AG04450 (cell line): ENCODE measurements at places on chromosomes 4 and X. TPM values are rescaled to one million over a fixed set of nuclear protein-coding genes. Genes with fewer than 3 reads are reported as not detected.

GRCh38 chrX:153454901-153455550, 9.2 kb upstream of the TREX2 start:
- no peak for DNase-seq

- no peak for DNase-seq
Measured at GRCh38 chrX:39820938-39821708, 276.6 kb downstream of the BCOR start.

The MBNL3 gene
- 1.1 and 1.2 TPM in 2 replicates for polyA plus RNA-seq

DNA sequence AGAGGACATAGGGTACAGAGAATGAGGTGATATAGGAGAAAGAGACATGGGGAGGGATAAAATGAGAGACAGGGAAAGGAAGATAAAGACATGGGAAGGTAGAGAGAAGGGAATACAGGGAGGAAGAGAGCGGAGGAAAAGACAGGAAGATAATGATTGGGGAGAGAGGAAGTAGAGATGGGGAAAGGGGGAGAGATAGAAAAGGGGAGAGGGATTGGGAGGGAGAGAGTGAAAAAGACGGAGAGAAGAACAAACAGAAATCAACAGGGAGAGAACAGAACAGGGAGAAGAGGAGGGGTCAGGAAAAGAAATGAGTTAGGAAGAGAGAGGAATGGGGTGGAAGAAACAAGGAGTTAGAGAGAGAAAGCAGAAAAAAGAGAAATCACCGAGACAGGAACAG, 4.6 kb downstream of the GRIPAP1 start:
- DNase-seq, result no peak

DNA sequence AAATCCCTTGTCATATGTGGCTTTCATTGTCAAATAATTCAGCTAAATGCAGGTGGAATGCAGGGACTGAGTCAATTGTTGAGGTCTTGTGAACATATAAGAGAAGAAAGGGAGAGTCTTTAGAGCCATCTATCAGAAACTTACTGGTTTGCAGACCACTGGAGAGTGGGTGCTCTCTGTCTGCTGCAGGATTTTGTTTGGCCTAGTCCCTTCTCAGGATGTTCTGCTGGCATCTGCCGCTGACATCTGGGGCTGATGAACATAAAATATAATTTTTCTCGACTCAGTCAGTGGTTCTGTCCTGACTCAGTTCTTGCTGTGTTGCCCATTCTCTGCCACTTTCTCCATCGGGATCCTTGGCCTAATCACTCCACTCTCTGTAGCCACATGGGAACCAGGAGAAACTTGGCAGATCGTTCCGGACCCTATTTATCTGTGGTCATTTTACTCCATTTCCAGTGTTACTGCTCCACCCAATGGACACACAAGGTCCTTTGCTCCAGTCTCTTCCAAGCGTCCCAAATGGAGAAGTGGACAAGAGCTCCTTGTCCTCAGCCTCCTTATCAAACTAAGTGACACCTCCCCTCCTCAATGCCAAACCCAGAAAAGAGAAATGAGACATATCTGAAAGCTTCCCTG, 436.2 kb downstream of the FAT4 start:
- no peak for DNase-seq

The CAPN6 gene
- not detected in 2 replicates for polyA plus RNA-seq

- no peak for DNase-seq
Measured at GRCh38 chrX:22206781-22207180, 65.9 kb upstream of the CBLL2 start.

DNA sequence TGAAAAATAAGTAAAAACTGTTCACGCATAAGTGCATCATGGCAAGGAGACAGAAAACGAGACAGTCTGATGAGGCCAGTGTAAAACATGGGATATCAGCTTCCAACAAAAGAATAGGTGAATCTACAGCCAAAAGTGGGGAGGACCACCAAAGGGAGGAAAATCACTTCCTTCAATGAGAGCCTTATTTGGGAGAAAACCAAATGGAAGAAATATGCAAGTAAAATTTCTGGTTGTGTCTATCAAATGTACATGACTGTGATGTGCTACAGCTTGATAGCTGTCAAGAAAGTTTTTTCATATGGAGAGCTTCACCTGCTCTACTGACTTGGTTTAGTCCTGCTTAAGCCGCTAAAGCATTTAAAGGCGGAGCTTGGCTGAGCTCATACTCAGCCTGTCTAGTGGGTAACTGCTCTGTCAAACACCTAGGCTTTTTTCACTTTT, 66.2 kb downstream of the MAGEA1 start:
- DNase-seq, result no peak

DNA sequence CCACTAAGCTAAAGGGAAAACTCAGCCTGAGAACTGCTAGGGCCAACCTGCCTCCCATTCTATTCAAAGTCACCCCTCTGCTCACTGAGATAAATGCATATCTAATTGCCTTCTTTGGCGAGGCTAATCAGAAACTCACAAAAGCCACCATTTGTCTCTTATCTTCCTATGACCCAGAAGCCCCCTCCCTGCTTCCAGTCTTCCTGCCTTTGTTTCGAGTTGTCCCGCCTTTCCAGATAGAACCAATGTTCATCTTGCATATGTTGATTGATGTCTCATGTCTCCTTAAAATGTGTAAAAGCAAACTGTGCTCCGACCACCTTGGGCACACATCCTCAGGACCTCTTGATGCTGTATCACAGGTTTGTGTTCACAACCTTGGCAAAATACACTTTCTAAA, 459.8 kb downstream of the FSTL5 start:
- no peak for DNase-seq

The PHOX2B gene
- not detected in 2 replicates for polyA plus RNA-seq

DNA sequence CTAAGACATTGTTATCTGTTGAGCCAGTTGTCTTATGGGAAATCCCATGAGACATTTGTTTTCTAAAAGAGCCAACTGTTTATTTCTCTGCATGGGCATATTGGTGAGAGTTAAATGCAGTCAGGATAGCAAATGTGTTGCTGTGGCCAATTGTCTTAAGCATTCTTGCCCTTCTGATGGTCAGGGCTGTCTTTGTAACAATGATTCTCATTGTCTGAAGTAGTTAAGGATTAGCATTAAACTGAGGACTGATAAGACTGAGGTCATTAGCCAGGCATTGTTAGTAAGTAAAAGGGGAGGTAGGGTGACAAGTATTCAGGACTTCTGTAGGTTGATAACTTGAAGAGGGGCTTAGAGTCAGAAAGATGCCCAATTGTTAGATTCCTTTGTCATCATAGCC, 11.2 kb upstream of the MORF4L2 start:
- DNase-seq, result no peak

The FGD1 gene
- 4.1 and 5.2 TPM in 2 replicates for polyA plus RNA-seq

DNA sequence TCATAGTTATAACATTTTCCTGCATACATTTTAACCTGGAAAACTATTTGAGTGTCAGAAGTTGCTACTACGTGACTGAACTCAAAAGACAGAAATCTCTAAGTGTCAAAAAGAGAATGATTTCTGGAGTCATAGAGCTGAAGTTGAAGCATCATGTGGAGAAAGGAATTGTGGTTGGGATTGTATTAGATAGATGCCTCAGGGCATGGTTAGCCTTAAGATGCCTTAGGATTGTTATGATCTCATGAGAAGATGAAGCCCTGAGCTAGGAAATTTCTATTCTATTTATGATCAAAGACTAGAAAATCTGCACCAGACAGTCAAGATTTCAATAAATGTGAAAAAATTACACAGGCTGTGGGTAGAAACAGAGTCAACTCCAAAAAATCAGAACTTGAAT, 20.2 kb downstream of the EPGN start:
- DNase-seq, result no peak

DNA sequence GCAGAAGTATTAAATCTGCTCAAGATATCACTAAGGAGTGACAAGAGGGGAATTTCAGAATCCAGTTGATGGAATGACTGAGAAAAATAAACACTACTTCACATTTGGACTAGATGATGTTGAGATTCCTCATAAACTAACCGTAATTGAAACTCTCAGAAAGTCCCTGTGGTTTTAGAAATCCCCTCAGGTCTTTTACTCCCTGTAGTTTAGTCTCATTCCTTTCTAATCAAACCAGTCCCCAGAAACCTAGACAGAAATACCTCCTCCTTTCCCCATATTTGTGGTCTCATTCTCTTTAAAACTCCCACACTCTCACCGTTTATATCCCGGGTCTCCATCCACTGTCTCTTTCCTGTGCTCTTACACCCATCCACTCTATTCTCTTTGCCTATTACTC, 15.0 kb upstream of the TLR1 start:
- DNase-seq, result no peak

The GLRA3 gene
- not detected in 2 replicates for polyA plus RNA-seq

GRCh38 chrX:40171513-40172400, 74.0 kb upstream of the BCOR start:
- DNase-seq, result no peak

GRCh38 chr4:183353557-183353956, 31.3 kb upstream of the CLDN24 start:
- no peak for DNase-seq

- DNase-seq, result no peak
Measured at GRCh38 chrX:55754861-55755294, 37.3 kb downstream of the RRAGB start.

DNA sequence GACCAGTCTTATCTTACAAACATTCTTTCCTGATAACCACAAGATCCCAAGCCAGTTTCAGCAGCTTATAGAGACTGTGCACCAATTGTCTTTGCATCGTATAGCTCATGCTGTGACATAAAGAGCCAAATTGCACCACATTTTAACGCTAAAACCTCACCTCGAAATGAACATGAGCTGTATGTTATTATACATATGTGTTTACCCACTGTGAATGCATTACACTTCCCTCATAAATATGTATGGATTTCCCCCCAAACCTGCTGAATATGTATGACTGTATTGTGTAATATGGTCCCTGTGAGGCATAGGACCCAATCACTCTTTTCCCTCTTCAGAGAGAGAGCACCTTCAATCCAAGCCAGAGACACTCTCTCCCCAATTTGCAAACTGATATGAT, 692.4 kb downstream of the NLGN4X start:
- DNase-seq, result no peak

The CD38 gene
- 0.02 TPM in 1 of 2 replicates, not detected in the other for polyA plus RNA-seq

- DNase-seq, result no peak
Measured at GRCh38 chrX:96314985-96315384, 369.7 kb upstream of the DIAPH2 start.

- DNase-seq, result peak; percentile 87
Measured at GRCh38 chr4:26083987-26084386, 170.0 kb downstream of the SMIM20 start.

The IQCM gene
- polyA plus RNA-seq, result 0.05 TPM in 1 of 2 replicates, not detected in the other

DNA sequence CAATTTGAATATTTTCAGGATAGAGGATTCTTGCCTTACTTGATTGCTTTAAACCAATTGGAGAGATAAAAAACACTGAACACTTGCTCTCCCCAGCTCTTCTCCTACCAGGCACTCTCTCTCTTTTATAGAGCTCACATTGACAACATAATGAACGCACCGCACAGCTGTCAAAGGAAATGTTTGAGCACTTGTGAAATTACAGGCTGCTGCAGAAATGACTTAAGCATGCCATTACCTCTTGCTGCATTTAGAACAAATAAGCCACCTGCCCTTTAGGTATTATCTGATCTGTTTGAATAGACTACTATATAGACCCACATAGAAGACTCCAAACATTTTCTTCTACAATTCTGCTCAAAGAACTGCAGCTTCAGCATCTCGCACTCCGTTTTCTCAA, 227.7 kb downstream of the C4orf33 start:
- no peak for DNase-seq

- DNase-seq, result no peak
Measured at GRCh38 chr4:137025484-137026059, 506.7 kb downstream of the PCDH18 start.

The SPANXN3 gene
- not detected in 2 replicates for polyA plus RNA-seq

DNA sequence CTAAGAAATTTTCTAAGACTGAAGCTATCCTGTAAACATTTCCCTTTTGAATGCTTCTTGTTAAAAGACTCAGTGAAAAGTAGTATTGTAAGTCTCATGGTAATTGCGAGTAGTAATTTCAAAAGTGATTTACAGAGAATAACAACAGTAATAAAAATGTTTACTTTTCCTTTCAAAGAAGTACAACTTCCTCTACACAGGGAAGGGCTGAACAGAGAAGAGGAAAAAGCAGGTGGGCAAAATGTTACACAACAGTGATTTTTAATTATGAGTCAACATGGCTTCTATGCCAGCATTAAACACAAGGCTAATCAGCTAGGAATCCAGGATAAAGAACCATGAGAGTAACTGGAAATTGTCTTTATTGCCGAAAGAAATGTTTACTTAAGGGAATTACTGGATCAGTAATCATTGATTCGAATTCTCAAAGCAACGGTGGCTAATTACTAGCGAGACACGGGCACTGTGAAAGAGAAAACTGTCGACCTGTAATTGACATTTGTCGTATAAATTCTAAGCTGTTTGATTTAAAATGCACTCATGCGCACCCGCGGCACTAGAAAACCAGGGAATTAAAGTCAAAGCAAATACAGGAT, 15.4 kb downstream of the UTP3 start:
- DNase-seq, result peak; percentile 51

DNA sequence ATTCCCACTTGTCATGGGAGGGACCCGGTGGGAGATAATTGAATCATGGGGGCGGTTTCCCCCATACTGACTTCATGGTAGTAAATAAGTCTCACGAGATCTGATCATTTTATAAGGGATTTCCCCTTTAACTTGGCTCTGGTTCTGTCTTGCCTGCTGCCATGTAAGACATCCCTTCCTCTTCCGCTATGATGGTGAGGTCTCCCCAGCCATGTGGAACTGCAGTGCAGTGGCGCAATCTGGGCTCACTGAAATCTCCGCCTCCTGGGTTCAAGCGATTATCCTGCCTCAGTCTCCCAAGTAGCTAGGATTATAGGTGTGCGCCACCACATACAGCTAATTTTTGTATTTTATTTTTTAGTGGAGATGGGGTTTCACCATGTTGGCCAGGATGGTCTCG, 2.9 kb downstream of the HPGDS start:
- DNase-seq, result no peak

The EFNB1 gene
- 19.1 and 22.8 TPM in 2 replicates for polyA plus RNA-seq

The SLITRK2 gene
- not detected in 2 replicates for polyA plus RNA-seq

The TMPRSS11D gene
- not detected in 2 replicates for polyA plus RNA-seq

DNA sequence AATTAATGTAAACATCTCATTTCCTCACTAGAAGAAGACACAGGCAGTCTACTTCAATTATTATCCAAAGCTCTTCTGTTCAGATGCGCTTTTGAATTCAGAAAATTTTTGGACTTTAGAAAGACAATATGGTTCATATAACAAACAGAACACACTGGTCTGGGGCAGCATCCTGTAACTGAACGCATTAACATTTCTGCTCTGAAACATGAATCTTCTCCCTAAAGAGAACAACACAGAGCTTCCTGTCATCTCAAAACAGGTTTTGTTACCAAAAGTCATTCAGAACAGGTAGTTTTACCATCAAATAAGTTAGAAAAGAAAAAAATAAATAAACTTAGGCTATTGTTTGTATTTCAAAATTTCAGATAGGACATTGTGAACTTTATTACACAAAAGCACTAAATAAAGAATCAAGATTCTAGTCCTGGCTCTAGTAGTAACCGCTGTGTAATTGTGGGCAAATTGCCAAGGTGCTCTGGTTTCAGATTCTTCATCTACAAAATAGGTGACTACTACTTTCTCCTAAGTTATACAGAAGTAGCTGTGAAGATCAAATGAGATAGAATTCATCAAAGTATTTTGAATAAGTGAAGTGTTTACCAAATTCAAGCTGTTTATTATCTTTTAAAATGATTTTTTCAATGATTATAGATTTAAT, 252.3 kb upstream of the RASGEF1B start:
- no peak for DNase-seq
